CD4-positive, alpha-beta T cell treated with Interleukin-17A for 4 hours (primary cell): ENCODE measurements at places on chromosomes 16 and 17.

GRCh38 chr16:49835161-49835777, 20.6 kb downstream of the ZNF423 start:
- no peak for DNase-seq

GRCh38 chr16:20676268-20676825, 21.1 kb downstream of the ACSM1 start:
- DNase-seq: no peak

- DNase-seq: peak; percentile 89
These were observed at the start of gene IFI35 for GRCh38 chr17:43006639-43007551. IFI35 (plus strand) TSS chr17:43006784; CDS start chr17:43006948, 164 bp downstream.

GRCh38 chr17:74860229-74860871, 665 bp upstream of the GRIN2C start:
- peak; percentile 22 for DNase-seq

DNA sequence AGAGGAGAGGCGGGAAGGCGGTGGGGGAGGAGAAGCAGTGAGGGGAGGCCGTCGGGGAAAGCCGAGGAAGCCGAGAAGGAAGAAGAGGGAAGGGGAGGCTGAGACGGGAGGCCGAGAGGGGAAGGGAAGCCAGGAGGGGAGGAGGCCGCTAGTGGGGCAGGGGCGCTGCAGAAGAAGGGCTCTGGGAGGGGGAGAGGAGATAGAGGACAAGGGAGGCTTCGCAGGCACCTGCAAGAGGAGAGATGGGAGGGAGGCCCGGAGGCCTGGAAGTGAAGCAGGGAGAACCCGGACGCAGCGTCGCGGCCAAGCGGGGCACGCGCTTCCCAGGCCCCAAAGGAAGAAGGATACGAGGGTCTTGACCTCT, 2.3 kb downstream of the C17orf58 start:
- DNase-seq: no peak

DNA sequence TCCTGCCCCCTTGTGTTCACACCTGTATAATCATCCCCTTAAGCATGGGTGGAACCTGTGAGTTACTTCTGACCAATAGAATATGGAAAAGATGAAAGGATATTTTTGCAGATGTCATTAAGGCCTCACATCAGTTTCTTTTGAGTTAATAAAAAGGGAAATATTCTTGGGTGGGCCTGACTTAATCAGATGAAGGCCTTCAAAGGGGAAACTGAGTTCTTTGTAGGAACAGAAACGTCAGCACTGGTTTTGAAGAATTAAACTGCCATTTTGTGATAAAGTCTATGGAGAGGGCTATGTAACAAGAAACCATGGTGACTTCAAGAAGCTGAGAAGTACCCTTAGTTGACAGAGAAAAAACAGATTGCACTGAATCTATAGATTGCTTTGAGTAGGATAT, 168.7 kb upstream of the CNTNAP4 start:
- DNase-seq: no peak

DNA sequence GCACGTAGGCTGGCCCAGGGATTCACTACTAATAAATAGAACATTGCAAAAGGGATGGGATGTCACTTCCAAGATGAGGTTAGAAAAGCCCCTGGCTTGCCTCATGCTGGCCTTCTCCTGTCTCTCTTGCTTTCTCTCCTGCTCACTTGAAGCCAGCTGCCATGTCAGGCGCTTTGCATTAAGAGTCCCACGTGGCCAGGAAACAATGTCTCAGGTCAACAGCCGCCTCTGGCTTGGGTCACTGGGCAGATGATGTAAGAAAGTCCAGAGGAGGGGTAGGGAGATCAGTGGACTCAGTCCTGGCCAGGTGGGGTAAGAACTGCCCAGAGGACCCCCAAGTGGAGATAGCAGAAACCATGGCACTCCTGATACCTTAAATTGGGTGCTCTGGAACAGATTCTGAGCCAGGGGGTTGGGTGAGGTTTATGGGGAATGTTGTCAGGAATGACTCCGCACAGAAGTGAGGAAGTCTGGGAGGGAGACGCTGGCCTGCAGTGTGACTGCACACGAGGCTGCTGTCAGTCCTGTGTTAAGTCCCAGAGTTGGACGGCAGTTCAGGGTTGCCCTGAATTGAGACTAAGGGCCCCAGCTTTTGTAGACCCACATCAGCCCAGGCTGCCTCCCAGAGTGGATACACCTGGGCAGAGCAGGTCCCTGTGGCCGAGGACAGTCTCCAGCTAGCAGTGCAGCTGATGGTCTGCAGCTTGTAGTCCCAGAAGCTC, 17.7 kb downstream of the C16orf82 start:
- DNase-seq: no peak

DNA sequence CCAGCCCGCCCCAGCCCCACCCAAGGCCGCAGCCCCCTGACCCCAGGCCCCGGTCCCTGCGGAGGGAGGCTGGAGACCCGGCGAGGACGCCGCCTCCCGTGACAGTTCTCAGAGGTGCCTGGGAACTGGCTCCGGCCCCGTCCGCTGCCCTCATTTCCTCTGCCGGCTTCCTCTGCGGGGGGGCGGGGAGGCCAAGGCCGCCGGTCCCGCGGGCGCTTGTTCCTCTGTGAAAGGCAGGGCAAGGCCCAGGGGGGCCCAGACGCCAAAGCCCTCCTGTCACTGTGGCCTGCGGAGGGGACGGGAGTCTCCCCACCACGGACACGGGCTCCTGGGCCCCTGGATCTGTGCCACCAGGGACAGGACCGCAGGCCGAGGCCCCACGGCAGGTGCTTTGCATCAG, 5.0 kb upstream of the PVALEF start:
- DNase-seq: peak; percentile 18

GRCh38 chr17:45664921-45665320, 119.2 kb upstream of the CRHR1 start:
- no peak for DNase-seq

DNA sequence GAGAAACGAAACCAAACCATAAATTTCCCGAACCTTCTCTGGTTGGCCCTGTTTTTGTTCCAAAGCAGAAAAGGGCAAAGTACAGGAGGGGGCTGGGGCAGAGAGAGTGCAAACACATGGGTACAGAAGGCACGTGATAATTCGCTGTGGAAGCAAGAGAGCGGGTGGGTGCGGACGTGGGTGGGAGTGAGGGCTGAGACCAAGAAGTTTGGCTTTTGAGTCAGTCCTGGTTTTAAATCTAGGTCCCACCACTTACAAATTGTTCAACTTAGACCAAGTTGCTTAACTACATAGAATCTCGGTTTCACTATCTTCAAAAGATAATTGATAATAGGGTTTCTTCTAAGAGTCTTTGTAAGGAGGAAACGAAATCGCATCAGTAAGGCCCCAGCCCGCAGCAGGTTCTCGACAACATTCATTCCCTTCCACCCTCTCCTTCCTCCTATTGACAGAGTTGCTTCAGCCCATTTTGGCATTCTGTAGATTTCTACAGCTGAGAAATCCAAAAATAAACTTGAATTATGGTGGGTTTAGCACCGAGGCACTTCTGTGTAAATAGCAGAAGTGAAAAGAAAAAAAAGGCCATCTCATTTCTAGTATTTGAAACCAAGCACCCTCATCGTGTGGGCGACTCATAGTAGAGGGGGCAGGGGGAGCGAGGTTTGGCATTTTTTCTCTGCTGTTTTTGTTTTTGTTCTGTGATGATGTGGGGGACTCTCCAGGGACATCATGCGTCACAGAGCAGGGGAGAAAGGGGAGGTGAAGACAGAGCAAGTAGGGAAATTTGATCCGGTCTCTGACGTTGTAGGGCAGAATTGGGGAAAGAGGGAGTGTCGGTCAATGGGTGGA, 33.6 kb upstream of the CCR7 start:
- peak; percentile 73 for DNase-seq

- DNase-seq: no peak
These were observed 4.8 kb downstream of the RPA1 start for GRCh38 chr17:1834380-1835149.

DNA sequence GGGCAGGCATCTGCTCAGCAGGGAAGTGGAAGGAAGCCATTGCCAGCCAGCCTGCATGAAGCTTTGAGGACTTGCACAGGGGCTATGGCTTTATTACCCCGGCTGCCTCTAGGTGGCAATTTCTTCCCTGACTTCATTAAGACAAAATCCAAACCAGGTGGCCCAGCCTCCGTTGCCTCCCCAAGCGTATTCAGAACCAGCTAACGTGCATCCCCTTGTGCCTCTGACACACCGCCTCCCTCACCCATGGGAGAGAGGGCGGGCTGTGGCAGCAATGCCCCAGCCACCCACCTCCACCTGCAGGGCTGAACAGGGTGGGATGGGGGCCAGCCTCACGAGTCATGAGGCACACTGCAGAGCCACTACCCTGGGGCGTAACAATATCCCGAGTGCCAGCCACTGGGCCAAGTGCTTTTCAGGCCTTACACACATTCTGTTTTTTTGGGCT, 6.8 kb downstream of the KIFC3 start:
- peak; percentile 40 for DNase-seq

GRCh38 chr16:87169509-87169995, 147.6 kb downstream of the C16orf95 start:
- DNase-seq: no peak

- DNase-seq: no peak
These were observed 17.1 kb downstream of the MINK1 start for GRCh38 chr17:4850246-4850645.

DNA sequence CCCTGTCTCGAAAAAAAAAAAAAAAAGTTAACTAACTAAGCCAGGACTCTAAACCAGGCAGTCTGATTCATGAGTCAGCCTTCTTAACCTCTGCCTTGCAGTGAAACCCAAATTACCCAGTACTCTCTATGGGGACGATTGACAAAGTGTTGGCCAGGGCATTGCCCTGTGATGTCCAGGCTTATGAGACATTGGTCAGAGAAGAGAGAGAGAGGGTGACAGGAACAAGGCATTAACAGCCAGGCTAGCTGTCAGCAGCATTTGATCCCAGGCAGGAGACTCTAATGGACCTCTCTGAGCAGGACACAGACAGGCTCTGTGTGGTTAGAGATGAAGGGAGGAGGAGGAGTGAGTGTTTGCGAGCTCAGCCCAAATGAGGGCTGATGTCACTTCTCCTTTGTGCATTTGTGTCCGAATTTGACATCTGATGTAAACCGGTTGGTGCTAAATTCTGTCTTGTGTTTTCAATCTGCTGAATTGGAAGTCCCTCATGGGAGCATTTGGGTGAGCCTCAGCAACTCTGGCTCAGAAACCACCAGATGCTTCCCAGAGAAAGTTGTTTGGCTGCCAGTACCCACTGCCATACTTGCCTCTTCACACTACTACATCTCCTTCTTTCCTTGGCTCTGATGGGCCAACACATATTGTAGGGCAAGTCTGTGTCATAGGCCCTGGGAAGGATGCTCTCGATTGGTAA, 4.3 kb upstream of the MYL4 start:
- DNase-seq: peak; percentile 55

GRCh38 chr16:50254072-50254471, 12.3 kb upstream of the ADCY7 start:
- no peak for DNase-seq

GRCh38 chr17:48148029-48148770, 40.6 kb downstream of the SNX11 start:
- no peak for DNase-seq

GRCh38 chr16:16009401-16009800, 60.0 kb downstream of the ABCC1 start:
- no peak for DNase-seq

GRCh38 chr16:57253466-57253865, 8.4 kb downstream of the ARL2BP start:
- no peak for DNase-seq

DNA sequence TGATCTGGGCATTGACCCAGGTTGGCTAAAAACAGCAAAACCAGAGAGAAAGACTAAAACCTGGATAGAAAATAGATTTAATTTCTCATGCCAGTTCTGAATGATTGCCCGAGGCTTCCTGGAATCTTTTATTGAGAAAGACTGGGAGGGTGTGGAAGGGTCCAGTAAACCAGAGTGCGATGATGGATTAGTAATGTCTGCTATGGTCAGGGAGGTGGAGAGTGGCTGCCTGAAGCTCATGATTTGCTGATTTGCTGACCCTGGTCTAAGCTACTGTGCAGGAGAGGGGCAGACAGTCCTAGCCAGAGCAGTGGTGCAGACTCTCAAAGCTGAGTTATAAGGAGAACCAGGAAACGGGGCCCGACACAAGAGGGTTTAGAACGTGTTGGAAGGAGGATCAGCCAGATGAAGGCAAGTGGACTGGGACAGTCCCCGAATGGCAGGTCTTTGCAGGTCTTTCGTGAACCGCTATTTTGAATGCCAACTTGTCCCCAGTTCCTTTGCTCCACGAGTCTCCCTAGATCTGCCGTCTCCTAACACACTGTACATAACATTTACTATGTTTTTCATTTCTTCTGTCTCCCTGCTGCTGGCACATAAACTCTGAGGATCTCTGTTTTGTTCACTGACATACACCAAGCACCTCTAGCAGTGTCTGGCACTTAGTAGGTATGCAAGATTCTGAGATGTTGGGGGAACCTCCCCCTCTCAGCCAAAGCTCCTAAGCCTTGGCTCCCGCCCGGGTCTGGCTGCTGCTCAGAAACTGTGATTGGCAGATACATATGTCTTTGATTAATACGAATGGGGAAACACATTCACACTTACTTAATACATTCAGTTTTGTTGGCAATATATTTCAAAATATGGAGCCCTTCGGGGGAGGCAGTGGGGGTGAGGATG, 237.3 kb upstream of the TNRC6C start:
- DNase-seq: no peak

GRCh38 chr17:72419866-72420774, 299.3 kb downstream of the SOX9 start:
- no peak for DNase-seq

DNA sequence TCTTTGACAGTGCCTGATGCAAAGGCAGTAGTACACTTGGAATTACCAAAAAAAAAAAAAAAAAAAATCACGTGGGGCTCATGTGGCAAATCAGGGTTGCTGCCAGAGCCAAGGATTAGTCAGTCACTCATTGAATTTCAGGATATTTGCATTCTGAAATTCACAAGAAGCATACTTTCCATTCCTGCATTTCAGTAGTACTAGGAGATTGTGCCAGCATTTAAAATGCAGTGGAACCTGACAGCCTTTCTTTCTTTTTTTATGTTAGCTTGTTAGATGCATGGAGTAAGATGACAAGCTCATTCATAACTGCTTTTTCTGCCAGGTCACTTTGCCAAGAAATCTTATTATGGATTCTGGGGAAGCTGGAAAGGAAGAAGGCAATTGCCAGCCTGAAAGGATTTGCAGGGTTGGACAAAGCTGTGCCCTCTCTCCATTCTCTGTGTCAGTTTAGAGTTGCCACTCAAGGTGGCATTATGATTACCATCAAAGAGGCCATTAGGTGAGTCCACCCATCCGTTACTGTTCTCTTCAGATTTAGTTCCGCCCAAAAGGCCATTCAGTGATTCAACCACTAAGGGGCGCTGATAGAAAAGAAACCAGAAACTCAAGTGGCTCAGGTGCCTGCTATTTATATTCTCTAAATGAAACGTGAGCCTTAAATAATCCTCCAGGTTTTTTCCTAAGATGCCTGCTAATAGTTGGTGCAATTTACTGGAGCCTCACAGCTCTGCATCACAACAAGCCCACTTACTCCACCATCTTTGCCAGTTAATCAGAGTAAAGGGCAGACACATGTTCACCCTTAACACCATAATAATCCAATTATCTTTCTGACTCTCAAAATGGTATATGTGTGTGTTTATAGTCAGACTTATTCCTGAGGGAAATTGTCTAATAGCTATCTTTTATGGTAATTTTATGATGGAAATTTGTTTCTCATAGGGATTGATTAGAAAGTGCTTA, 59.0 kb downstream of the TANGO6 start:
- DNase-seq: no peak
